Caki2 (cell line): ENCODE measurements at places on chromosomes 5 and 9. TPM values are rescaled to one million over a fixed set of nuclear protein-coding genes. Genes with fewer than 3 reads are reported as not detected.

DNA sequence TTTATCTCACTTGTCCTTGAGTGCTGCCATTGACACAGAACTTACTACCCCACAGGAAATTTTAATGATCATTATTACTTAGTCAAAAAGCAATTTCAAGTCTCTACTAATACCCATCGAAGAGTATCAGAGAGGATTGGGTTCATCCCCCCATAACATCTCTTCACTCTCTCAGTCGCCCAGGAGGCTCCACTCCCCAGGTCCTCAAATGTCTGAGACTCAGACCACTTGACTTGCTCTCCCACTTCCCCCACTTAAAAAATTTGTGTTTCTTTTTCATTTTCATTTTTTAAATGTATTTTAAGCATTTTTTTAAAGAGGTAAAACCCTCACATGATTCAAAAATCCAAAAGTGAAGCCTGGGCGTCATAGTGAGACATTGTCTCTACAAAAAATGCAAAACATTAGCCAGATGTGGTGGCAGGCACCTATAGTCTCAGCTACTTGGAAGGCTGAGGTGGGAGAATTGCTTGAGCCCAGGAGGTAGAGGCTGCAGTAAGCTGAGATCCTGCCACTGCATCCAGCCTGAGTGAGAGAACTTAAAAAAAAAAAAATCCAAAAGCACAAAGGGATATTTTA is 56.8 kb upstream of the TRAF1 start:
- DNase-seq, result no peak

Gene SARDH
- total RNA-seq, result 7.6 and 13.0 TPM in 2 replicates

Gene ADAMTSL2
- total RNA-seq, result not detected in 2 replicates

Gene ALDH1A1
- total RNA-seq, result 936 and 953 TPM in 2 replicates

Gene SLC34A1
- 0.64 and 1.5 TPM in 2 replicates for total RNA-seq

Gene UAP1L1
- total RNA-seq, result 2.1 and 2.3 TPM in 2 replicates

GRCh38 chr5:143653766-143654282 is 158.1 kb upstream of the HMHB1 start:
- DNase-seq, result no peak

DNA sequence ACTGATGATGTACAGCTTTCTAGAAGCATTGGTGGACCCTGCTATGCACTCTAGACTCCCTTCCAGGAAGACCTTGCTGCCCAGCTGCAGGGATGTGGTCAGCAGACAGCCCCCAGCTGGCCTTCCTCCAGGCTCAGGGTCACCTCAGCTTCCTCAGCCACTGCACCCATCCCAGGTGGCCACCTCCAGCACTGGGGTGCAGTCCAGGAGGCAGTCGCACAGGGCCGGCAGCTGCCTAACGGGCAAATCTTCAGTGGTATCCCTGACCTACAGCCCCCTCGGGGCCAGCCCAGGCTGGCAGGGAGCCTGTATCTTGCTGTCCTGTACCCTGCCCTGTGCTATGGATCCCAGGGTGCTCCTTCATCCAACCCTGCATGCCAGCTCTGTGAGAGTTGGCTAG is 81.8 kb downstream of the GADD45G start:
- no peak for DNase-seq

Gene GARIN3
- not detected in 2 replicates for total RNA-seq

- DNase-seq, result peak; percentile 54
These were observed 324.1 kb upstream of the TNC start for GRCh38 chr9:115442054-115442453.

- no peak for DNase-seq
These were observed 188.3 kb downstream of the CNTLN start for GRCh38 chr9:17322882-17323864.

Gene LIFR
- total RNA-seq, result 4.2 and 13.7 TPM in 2 replicates

DNA sequence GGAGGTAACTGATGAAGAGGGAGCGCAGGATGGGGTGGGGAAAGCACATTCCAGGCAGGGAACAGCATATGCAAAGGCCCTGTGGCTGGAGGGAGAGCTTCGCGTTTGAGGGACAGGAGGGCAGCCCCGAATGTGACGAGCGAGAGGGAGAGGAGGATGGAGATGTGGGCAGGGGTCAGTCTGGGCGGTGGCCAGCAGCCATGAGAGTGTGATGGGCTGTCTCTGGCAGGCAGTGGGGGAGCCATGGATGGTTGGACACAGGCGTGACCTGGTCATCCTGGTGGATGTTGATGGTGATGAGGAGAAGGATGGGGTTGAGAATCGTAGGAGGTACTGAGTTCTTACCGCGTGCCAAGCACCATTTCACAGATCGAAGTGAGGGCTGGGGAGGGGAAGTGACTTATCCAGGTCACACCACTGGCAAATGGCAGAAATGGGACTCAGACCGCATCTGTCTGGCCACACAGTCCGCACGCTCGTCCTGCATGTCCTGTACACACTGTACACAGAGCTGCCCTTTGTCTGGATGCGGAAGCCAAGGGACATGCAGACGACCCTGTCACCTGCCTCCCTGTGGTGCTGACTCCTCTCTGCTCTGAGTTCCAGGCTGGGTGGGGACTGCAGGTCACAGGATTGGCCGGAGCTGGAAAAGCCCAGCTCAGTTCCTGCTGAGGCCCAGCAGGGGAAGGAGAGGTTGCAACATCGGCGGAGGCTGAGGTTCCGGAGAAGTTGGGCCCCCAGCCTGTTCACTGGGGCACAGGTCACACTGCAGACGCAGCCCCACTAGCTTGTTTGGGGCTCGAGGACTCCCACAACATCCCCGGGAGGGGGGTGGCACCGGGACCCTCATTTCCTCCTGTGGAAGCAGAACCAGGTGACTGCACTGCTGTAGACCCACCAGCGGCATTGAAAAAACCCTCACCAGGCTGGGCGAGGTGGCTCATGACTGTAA is 165.6 kb upstream of the IER5L start:
- no peak for DNase-seq

Gene PDLIM4
- 1.4 TPM in 1 of 2 replicates, not detected in the other for total RNA-seq

DNA sequence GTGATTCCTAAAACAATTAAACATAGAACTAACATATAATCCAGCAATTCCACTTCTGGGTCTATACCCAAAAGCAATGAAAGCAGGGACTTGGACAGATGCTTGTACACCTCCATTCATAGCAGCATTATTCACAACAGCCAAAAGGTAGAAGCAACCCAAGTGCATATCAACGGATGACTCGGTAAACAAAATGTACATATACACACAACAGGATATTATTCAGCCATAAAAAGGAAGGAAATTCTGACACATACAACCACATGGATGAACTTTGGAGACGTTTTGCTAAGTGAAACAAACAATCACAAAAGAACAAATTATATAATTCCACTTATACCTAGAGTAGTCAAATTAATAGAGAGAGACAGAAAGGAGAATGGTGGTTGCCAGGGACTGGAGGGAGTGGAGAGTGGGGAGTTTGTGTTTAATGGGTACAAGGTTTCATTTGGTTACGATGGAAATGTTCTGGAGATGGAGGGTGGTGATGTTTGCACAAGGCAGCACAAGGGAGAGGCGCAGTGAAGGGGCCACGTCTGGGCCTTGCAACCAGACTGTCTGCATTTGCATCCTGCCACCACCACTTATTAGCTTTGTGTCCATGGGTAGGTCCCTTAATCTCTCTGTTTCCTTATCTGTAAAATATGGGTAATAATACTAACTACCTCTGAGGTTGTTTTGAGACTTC is 36.3 kb upstream of the RLN1 start:
- no peak for DNase-seq

- DNase-seq, result no peak
These were observed 157.7 kb upstream of the SLC12A2 start for GRCh38 chr5:127925916-127926315.

DNA sequence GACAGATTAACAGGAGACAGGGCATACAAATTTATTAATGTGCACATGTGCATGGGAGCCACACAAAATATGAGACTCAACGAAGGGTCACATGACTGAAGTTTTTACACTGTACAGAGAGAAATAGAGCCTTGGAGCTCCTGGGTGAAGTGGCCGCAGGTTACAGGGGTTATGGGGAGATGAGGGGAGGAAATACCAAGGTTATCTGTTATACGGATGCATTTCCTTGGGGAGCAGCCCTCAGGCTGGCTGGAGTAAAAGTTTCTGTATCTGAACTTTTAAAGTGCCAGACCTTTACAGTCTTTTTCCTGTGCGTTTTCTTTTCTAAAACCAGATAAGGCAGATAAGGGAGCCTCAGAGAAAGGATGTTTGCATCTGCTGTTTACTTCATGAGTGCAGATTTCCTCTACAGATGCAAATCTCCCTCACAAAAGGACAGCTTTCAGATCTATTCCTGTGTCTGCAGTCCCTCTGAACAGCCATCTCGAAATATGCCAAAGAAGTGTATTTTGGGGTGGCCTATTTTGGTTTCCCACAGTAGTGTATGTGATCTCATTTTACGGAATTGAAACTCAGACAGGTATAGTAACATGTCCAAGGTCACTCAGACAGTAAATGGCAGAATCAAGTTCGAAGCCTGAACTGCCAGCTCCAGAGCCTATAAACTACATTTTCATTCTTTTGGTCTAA is 139.3 kb upstream of the FBXL17 start:
- DNase-seq, result no peak

- DNase-seq, result no peak
These were observed 163.7 kb downstream of the GAPVD1 start for GRCh38 chr9:125425170-125425897.

Gene CCDC192
- not detected in 2 replicates for total RNA-seq

DNA sequence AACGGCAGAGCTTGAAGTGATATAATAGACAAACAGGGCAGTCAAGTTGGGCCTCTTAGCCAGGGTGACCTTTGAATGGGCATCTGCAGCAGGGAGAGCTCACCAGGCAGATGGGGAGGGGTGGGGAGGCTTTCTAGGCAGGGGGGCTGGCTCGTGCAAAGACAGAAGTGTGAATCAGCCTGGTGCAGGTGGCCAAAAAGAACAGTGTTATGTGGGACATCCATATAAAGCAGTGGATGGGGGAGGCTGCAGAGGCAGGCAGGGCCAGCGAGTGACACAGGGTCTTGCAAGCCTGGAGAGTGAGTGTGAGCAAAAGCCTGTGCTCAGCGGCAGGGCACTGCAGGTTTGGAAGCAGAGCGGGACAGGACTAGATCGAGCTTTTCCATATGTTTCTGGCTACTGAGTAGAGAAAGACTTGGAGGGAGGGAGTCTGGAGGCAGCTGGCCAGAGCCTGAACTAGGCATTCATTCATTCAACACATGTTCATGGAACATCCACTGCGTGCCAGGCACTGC is 14.2 kb upstream of the TTLL11 start:
- DNase-seq, result no peak

GRCh38 chr5:33340195-33340594 is 100.6 kb upstream of the TARS1 start:
- DNase-seq, result no peak

- DNase-seq, result no peak
These were observed 1.6 kb upstream of the PCDHGA11 start for GRCh38 chr5:141419074-141419880.

Gene GZMA
- total RNA-seq, result not detected in 2 replicates

Gene TAF11L5
- total RNA-seq, result not detected in 2 replicates

DNA sequence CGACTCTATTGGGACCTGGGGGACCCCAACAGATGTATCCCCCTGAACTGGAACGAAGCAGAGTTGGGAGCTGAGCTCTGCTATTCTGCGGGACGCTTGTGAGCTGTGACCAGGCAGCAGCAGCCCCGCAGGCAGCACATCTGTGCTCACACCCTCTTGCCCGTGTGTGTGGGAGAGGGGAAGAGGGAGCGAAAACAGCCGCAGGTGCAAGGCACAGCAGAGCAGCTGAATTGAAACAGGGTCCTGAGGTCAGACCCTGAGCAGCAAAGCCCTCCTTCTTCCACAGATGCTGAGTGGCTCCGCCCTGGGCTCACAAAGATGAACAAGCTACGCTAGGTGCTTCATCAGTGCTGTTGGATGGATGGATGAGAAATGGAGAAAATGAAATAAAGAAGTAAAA is 198.7 kb downstream of the HSPA4 start:
- DNase-seq, result no peak

- no peak for DNase-seq
These were observed 776 bp downstream of the APBA1 start for GRCh38 chr9:69671311-69671878.

- DNase-seq, result peak; percentile 49
These were observed 2.9 kb downstream of the JAK2 start for GRCh38 chr9:4987961-4988421.

DNA sequence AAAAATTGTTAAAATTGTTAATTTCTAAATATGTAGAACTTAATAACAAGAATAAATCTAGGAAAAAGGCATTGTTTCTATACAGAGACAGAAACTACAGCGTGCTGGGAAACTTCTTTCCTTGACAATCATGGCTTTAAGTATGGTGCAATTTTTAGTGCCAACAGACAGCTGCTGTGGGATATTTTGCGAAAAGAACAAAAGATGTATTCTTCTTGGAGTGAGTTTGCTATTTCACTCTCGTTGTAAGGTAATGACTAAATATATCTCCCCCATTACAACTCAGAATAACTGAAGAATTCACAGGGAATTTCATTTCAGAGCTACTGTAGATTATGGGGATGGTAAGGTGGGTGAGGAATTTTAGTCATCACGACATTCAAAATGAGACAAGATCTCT is 2055.0 kb upstream of the ACO1 start:
- DNase-seq, result no peak

Gene CNTNAP3B
- 10.6 and 12.6 TPM in 2 replicates for total RNA-seq

DNA sequence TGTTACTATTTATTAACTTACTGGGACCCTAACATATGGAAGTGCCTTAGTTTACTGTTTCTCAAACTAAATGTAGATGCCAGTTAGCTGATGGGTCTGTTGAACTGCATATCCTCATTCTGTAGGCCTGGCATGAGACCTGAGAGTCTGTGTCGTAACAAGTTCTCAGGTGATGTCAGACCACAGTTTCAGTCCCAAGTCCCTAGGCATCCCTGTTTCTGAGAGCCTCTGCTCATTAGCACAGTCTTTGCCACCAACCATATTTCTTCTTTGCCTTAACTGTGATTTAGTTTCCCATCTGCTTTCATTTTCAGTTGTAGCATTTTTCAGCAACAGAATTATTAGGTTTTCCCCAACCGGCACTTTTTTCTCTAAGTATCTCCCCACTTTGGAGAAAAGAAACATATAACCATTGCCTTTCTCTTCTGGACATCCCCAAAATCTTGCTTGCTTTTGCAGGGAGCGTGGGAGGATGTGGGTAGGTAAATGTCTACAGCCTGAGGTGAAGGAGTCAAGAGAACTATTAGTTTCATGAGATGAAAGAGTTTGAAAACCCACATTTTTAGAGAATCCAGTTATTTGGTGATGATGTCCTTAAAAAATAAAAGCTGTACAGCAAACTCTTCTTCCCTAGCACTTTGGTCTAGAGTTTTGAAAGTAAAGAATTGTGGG is 74.6 kb downstream of the NUDT12 start:
- DNase-seq, result no peak

Gene SLC36A2
- total RNA-seq, result not detected in 2 replicates

- DNase-seq, result no peak
These were observed 16.2 kb downstream of the SLC6A3 start for GRCh38 chr5:1429066-1429465.
